ENCODE measurements at places on chromosomes 7 and 10. TPM values are rescaled to one million over a fixed set of nuclear protein-coding genes. Genes with fewer than 3 reads are reported as not detected.

CCDC136 gene
- total RNA-seq = 16.5 TPM

GSAP gene
- total RNA-seq = 20.6 TPM

MSS51 gene
- total RNA-seq = 2.4 TPM

DNA sequence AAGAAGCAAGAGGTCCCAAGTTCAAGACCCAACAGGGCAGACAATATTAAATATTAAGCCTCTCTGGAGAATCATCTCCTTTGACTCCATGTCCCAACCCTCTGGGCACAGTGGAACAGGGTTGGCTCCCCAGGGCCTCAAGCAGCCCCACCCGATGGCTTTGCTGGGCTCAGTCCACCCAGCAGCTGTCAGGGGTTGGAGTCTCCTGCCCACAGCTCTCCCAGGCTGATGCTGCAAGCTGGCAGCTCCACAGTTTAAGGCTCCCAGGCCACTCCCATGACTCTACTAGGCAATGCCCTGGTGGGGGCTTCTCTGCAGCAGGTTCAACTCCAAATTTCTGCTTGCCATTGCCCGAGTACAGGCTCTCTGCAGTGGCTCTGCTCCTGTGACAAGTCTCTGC, 55.1 kb downstream of the LARP4B start:
- no peak overlapping the region for H3K27ac ChIP-seq
- H3K36me3 ChIP-seq = no peaks in the 10 kb centered on the region
- no peak for DNase-seq
- no peaks in the 10 kb centered on the region for H3K27me3 ChIP-seq

DNA sequence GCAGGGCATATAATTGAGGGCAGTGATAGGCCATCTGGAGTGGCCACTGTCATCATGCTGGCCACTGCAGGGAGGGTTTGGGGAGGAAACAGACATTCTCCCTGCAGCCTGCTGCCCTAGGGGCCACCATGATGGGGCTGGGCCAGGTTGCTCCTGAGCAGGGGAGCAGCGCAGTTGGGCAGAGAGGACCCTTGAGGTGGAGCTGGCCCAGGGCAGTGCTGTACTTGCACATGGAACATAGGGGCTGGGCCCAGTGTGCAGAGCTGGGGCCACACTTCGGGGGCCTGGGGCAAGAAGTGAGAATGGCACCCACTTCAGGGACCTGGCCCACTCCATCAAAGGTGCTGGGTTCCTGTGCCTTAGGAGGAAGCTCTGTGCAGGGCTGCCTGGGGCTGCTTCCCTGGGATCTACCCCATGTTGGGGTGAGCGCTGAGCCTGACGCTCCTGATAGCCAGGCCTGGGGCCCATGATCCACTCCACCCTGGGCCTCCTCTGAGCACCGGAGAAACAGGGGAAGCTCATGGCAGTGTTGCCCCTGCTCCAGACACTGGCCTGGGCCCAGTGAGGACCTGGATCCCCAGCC, 21.3 kb upstream of the NUB1 start:
- no peaks in the 10 kb centered on the region for H3K4me1 ChIP-seq
- no peak overlapping the region for H3K4me3 ChIP-seq
- no peak for DNase-seq
- H3K27me3 ChIP-seq = no peaks in the 10 kb centered on the region
- H3K27ac ChIP-seq = no peak overlapping the region

DNA sequence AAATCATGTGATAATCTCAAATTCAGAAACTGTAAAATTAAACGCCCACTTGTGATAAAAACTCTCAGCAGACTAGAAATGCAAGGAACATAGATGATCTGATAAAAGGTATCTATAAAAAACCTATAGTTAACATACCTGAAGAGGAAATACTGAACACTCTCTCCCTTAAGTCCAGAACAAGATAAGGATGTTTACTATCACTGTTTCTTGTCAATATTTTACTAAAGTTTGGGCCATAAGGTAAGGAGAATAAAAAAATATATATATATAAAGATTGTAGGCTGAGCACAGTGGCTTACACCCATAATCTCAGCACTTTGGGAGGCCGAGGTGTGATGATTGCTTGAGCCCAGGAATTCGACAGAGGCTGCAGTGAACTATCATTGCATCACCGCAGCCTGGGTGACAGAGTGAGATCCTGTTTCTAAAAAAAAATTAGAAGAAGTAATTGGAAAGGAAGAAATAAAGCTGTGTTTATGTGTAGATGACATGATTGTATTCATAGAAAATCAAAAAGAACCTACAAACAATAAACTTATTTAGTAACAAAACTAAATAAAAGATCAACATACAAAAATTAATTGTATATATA, 28.4 kb downstream of the MPLKIP start:
- H3K27me3 ChIP-seq = no peaks in the 10 kb centered on the region
- H3K4me3 ChIP-seq = no peak overlapping the region
- no peak for DNase-seq
- H3K36me3 ChIP-seq = no peaks in the 10 kb centered on the region

GRCh38 chr7:37982423-37982822, 62.0 kb downstream of the EPDR1 start:
- no peaks in the 10 kb centered on the region for H3K36me3 ChIP-seq
- no peak for DNase-seq
- peaks cover 7% of the 10 kb centered on the region for H3K4me1 ChIP-seq
- no peak overlapping the region for H3K27ac ChIP-seq
- H3K4me3 ChIP-seq = no peak overlapping the region
- no peaks in the 10 kb centered on the region for H3K27me3 ChIP-seq

DNA sequence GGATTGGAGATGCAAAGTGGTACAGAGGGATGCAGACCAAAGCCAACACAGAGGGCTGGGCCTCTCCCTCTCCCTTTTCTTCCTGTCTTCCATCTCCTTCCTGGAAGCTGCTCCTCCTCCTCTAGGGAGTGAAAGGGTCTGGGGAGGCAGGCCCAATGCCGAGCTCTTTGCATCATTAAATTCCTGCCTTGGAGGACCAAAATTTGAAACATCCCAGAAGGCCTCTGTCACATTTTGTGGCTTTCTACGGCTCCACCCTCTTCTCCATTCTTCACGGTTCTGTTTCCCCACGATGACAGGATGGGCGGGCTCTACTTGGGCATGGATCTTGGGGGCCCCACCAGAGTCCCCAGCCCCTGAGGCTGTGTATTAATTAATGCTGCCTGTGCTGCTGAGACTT, 76.4 kb downstream of the NEURL1 start:
- no peaks in the 10 kb centered on the region for H3K36me3 ChIP-seq
- H3K27ac ChIP-seq = no peak overlapping the region
- H3K27me3 ChIP-seq = no peaks in the 10 kb centered on the region
- no peak overlapping the region for H3K4me3 ChIP-seq
- no peak for DNase-seq
- H3K4me1 ChIP-seq = no peaks in the 10 kb centered on the region

- H3K27me3 ChIP-seq = no peaks in the 10 kb centered on the region
- no peak for DNase-seq
- H3K4me1 ChIP-seq = no peaks in the 10 kb centered on the region
These were observed 44.9 kb downstream of the MINDY3 start for GRCh38 chr10:15815242-15815885.

DNA sequence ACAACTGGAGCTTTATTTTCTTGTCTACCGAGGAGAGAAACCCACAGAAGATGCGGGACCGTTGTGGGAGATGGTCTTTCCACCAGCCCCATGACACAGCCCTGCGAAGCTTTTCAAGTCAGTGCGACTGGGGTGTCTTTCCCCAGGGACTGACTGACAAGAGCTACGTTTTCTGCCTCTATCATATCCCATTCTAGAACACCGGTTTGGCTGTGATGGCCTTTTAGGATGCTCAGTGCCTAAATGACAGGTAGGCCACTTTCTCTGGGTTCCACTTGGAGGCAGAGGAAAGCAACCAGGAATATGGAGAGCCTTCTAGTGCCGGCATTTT, 16.9 kb downstream of the SLC13A4 start:
- no peaks in the 10 kb centered on the region for H3K4me1 ChIP-seq
- no peak overlapping the region for H3K4me3 ChIP-seq
- no peaks in the 10 kb centered on the region for H3K27me3 ChIP-seq
- H3K36me3 ChIP-seq = no peaks in the 10 kb centered on the region
- DNase-seq = no peak

DNA sequence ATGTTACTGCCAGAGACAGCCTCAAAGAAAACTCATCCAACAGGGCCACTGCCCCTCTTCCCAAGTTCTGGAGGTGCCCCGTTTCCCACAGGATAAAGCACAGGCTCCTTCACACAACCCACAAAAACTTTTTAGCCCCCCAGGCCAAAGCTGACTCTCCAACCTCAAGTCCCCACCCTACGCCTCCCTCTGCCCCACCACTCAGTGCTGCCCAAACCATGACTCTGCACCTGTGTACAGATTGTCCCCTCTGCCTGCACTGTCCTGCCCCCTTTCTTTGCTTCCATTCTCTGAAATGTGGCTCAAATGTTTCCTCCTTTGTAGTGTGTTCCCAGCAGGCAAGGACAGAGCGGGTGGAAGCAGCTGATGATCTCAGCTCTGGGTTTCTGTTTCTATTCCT, 284.0 kb downstream of the GRID1 start:
- no peaks in the 10 kb centered on the region for H3K36me3 ChIP-seq
- no peaks in the 10 kb centered on the region for H3K4me1 ChIP-seq
- H3K27me3 ChIP-seq = no peaks in the 10 kb centered on the region
- no peak overlapping the region for H3K27ac ChIP-seq
- no peak for DNase-seq

GRCh38 chr10:86419101-86419500, 52.5 kb upstream of the GRID1 start:
- no peaks in the 10 kb centered on the region for H3K36me3 ChIP-seq
- DNase-seq = no peak
- no peak overlapping the region for H3K4me3 ChIP-seq
- no peak overlapping the region for H3K27ac ChIP-seq

GRCh38 chr10:58322072-58322834, 12.6 kb upstream of the UBE2D1 start:
- DNase-seq = peak; percentile 42
- peak overlapping the region; percentile 28 for H3K27ac ChIP-seq
- no peaks in the 10 kb centered on the region for H3K36me3 ChIP-seq
- H3K27me3 ChIP-seq = no peaks in the 10 kb centered on the region

GRCh38 chr7:29113384-29114102, 32.8 kb downstream of the CPVL start:
- no peak overlapping the region for H3K4me3 ChIP-seq
- H3K36me3 ChIP-seq = no peaks in the 10 kb centered on the region
- no peak overlapping the region for H3K27ac ChIP-seq
- DNase-seq = peak; percentile 30

GRCh38 chr7:149285603-149286002, 23.6 kb downstream of the ZNF783 start:
- DNase-seq = peak; percentile 18
- H3K4me1 ChIP-seq = peaks cover 9% of the 10 kb centered on the region
- H3K27ac ChIP-seq = peak overlapping the region; percentile 44
- no peaks in the 10 kb centered on the region for H3K36me3 ChIP-seq
